ENCODE measurements at places on chromosomes 1 and 21. TPM values are rescaled to one million over a fixed set of nuclear protein-coding genes. Genes with fewer than 3 reads are reported as not detected.

CCDC185 gene
- total RNA-seq = not detected

NPR1 gene
- total RNA-seq = 1.5 TPM

PIK3R3 gene
- total RNA-seq = 5.0 TPM

DCLRE1B gene
- total RNA-seq = 14.1 TPM

C8B gene
- not detected for total RNA-seq

ERICH3 gene
- not detected for total RNA-seq

ESPN gene
- not detected for total RNA-seq

S100A7 gene
- not detected for total RNA-seq

DUSP10 gene
- total RNA-seq = 8.0 TPM

C1orf116 gene
- not detected for total RNA-seq

HCN3 gene
- 0.08 TPM for total RNA-seq

C1QC gene
- not detected for total RNA-seq

SPRR1B gene
- total RNA-seq = not detected

SLAMF9 gene
- total RNA-seq = not detected

CFAP298 gene
- total RNA-seq = 14.1 TPM

NR1I3 gene
- total RNA-seq = not detected

FALEC gene
- not detected for total RNA-seq

LCE2A gene
- not detected for total RNA-seq

OR2W3 gene
- not detected for total RNA-seq

PDC gene
- 0.27 TPM for total RNA-seq

ADCY10 gene
- 0.09 TPM for total RNA-seq

FCRL5 gene
- not detected for total RNA-seq

ITLN2 gene
- 3.8 TPM for total RNA-seq

LRRIQ3 gene
- 1.3 TPM for total RNA-seq

NMNAT2 gene
- 0.49 TPM for total RNA-seq

KIF14 gene
- total RNA-seq = 13.4 TPM

HSD17B7 gene
- total RNA-seq = 8.4 TPM

FAM163A gene
- total RNA-seq = not detected

OR2L5 gene
- total RNA-seq = not detected

XCL1 gene
- total RNA-seq = not detected

ANKRD65 gene
- total RNA-seq = 2.4 TPM

CD247 gene
- 0.16 TPM for total RNA-seq

OR2M3 gene
- not detected for total RNA-seq

FCRL6 gene
- not detected for total RNA-seq

CNKSR1 gene
- not detected for total RNA-seq

MYOG gene
- not detected for total RNA-seq

CFH gene
- 517 TPM for total RNA-seq

FCER1A gene
- not detected for total RNA-seq

MR1 gene
- total RNA-seq = 21.6 TPM

LMO4 gene
- total RNA-seq = 47.1 TPM

DMBX1 gene
- total RNA-seq = not detected

SV2A gene
- 25.0 TPM for total RNA-seq

RWDD3 gene
- total RNA-seq = 12.5 TPM

AGT gene
- total RNA-seq = 1.1 TPM

SLC30A1 gene
- 37.2 TPM for total RNA-seq

LCE3B gene
- total RNA-seq = not detected

SYDE2 gene
- 5.2 TPM for total RNA-seq

PROK1 gene
- not detected for total RNA-seq

TCHHL1 gene
- not detected for total RNA-seq

CLDN14 gene
- total RNA-seq = 0.27 TPM

PAPPA2 gene
- 15.9 TPM for total RNA-seq

CADM3 gene
- total RNA-seq = 6.0 TPM
